Suppressor macrophage treated with lipopolysaccharide for 4 hours (primary cell): ENCODE measurements at places on chromosomes 6 and 20.

DNA sequence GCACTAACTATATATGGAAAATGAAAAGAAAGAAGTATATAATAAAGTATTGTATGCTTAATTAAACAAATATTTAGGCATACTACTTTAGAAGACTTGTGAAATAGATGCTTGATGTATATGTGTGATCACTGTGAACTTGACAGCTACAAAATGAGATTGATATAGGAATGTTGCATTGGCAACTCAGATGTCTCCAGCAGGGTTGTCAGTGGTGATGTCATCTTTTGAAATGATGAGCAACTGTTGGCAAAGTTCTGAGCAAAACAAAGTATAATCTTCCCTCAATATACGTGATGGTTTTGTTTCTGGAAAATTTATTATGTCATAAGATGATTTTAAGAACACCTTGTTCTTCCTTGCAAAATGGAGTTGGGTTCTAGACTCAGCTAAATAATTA lies 133.8 kb downstream of the ARID1B start:
- peak; percentile 39 for DNase-seq

- DNase-seq: peak; percentile 4
Observed at GRCh38 chr20:46507760-46508407, 5.5 kb downstream of the ZNF334 start.

- no peak for DNase-seq
Observed at GRCh38 chr20:62571669-62572344, 70.5 kb upstream of the SLCO4A1 start.

DNA sequence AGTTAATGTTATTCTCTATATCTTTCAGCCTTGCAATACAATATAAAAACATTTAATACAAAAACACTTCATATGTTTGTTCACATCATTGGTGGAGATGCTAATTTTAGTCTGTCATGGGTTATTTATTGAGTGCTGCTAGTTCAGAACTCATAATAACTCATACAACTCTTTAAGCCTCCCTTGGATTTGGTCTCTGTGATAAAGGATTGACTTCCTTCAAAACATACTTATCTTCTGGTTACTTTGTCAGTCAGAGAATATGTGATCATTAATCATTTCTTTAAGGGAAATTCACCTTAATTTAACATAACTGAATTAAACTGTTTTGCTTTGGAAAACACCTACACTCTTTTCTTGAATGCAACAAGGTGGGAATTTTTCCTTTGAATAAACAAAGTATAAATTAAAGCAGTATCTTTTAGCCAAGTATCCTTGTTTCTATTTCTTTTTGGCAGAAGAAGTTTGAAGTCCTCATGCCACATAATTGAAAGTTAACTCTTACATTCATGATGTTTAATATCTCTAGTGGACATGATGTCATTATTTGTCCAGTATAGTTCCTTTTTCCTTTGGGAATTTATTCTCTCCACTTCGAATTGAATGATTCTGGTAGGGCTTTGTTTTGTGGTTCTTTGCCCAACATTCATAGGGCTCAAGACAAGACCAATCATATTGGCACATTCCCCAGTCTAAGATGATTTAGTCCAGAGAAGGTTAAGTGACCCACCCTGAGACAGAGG lies 133.2 kb upstream of the CENPW start:
- no peak for DNase-seq

DNA sequence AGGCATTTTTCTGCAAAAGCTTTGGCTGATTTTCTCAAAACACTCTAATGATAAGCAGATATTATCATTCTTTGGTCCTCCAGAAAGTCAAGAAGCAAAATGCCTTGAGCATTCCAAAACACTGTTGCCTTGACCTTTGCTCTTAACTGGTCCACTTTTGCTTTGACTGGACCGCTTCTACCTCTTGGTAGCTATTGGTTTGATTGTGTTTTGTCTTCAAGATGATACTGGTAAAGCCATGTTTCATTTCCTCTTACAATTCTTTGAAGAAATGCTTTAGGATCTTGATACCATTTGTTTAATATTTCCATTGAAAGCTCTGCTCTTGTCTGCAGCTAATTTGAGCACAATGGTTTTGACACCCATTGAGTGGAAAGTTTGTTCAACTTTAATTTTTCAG lies 35.6 kb upstream of the SDHAF4 start:
- no peak for DNase-seq

- DNase-seq: no peak
Observed at GRCh38 chr6:130724089-130724488, 103.1 kb upstream of the SMLR1 start.

DNA sequence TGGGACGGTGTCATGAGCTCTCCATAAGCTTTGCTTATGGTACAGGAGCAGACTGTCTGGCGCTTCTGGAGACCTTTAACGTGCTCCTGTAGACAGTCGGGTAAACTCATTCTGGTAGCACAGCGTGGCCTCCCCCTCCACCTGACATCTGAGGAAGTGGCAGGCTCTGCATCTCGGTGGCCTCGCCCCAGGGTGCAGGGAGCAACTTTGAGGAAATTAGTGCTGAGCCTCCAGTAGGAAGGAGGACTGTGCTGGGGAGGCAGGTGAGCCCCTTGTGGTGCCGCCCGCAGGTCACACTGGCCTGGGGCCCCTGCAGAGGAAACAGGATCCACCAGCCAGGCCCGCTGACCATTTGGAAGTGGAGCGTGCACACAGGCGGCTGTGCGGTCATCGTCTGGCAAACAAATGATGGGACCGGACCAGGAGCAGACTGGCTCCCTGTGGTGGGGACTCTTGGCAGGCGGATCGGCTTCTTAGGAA lies 57.9 kb downstream of the SYNJ2 start:
- DNase-seq: no peak

- no peak for DNase-seq
Observed at GRCh38 chr6:23454080-23454976, 671.7 kb upstream of the NRSN1 start.

DNA sequence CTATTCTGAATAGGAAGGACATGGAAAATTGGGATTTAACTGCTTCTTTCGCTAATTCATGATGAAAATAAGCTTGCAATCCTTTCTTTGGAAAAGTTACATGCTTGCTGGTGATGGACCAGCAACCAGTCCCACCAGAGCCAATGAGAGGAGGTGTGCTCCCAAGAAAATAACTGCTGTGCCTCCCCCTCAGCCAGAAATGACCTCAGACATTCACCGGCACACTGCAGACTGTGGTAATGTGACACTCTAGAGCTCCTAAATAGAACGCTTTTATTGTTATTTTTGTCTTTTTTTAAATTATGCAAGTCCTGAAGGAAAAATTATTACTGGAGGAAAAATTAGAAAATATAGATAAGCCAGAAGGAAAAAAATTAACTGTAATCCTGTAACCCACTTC lies 2.6 kb downstream of the PYGB start:
- DNase-seq: no peak

GRCh38 chr6:34792605-34793500 lies 970 bp downstream of the BLTP3A start:
- DNase-seq: peak; percentile 96

DNA sequence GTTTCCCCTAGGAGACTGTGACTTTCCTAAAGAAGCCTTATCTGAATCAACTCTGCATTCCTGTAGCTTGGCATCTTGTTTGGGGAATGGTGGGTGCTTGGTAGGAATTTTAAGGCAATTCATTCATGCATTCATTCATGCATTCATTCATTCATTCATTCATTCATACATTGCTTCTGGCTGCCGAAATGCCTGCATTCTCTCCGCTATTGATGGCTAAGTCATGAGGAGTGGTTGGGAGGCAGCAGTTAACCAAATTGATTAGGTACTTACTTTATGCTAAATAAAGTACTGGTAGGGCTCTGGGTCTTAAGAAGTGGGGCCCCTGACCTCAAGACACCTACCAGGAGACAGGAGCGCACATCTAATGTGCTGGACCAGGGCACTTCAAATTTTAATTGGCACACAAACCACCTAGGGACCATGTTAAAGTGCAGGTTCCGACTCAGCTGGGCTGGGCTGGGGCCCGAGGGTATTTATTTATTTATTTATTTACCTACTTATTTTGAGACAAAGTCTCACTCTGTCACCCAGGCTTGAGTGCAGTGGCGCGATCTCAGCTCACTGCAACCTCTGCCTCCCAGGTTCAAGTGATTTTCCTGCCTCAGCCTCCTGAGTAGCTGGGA lies 127.6 kb downstream of the ANKRD60 start:
- no peak for DNase-seq

DNA sequence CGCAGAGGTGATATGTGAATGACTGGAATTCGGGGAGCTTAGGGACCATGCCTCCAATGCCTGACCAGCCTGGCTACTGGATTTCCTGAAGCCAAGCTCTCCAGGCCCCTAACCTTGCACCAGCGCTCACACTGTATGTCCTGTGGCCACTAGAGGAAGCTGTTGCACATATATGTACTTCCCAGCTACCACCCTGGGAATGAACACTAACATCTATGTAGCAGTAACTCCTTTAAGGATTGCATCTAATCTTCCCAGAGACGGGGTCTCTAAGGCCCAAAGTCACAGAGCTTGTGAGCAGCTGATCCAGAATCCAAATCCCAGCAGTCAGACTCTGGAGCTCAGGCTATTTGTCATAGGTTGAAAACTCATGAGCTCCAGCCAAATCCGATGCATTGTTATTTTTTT lies 20.4 kb upstream of the BPIFB1 start:
- peak; percentile 48 for DNase-seq

- no peak for DNase-seq
Observed at GRCh38 chr6:129030215-129030614, 147.3 kb downstream of the LAMA2 start.

DNA sequence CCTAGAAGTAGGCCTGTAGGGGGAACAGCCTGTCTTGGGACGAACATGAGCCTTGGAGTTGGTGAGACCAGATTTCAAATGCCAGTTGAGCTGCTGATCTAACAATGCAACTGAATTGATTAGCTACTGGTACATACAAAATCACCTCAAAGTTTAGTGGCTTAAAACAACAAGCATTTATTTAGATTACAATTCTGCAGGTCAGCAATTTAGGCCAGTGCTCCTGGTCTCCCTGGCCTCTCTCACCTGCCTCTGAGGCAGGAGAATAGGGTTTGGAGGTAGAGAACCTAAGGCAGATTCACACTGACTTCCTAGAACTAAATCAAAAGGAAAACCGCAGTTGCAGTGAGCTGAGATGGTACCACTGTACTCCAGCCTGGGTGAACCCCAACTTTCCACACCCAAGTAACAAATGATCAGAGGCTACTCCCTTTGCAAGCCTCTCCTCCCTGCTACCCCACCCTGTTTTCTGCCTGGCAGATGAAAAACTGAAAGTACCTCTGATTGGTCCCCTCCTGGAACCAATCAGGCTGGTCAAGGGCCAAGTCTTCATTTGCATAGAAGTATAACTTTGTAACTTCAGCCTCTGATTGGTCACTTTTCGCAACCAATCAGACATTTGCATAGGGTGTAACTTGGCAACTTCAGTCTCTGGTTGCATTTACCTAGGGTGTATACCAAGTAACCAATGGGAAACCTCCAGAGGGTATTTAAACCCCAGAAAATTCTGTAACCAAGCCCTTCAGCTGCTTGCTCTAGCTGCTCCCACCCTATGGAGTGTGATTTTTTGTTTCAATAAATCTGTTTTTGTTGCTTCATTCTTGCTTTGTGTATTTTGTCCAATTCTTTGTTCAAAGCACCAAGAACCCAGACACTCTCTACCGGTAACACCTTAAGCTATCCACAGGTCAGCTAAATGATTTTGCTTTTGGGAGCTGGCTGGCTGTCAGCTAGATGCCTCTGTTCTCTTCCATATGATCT lies 8.1 kb upstream of the UBR2 start:
- DNase-seq: no peak

DNA sequence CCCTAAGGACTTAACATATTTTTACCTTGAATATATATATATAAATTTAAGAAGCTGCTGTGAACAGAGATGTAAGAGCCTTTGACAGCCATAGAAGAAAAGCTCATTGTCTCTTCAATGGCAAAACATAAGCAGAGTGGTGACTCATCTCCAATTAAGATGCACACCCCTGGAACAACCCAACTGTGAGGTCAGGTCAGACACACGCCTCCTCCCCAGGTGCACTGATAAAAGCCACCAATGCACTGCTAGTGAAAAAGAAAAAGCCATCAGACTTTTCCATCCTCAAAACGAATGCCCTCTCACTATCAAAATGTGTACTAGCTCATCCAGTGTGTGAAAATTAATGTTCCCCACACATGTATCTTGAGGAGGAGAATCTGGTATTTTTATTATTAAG lies 100.1 kb downstream of the SMLR1 start:
- no peak for DNase-seq

DNA sequence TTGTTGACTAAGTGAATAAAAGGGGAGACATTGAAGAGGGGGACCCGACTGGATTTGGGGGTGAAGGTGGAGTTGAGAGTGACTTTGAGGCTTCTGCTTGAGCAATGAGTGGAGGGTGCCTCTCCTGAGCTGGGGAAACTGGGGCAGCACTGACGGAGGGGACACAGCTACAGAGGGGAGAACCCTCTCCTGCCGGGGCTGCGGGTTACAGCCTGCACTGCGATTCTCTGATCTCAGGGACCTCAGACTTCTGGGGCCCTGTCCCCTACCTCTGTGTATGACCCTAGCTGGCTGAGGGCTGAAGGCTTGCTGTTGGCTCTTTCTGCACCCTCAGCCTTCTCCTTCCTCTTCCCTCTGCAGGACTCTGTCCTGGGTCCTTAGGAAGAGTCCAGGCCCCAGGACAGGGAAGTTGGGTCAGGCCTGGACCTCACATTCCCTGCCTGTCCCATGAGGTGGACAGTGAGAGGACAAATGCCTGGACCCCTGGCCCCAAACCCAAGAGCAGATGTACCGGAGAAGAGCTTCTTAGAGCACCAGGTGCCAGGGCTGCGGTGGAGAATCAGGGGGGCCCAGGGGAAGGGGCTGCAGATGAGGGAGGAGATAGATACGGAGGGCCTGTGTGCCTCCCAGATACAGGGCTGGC lies 13.7 kb upstream of the FAM110A start:
- no peak for DNase-seq

GRCh38 chr20:19349879-19350278 lies 137.4 kb downstream of the SLC24A3 start:
- DNase-seq: no peak

DNA sequence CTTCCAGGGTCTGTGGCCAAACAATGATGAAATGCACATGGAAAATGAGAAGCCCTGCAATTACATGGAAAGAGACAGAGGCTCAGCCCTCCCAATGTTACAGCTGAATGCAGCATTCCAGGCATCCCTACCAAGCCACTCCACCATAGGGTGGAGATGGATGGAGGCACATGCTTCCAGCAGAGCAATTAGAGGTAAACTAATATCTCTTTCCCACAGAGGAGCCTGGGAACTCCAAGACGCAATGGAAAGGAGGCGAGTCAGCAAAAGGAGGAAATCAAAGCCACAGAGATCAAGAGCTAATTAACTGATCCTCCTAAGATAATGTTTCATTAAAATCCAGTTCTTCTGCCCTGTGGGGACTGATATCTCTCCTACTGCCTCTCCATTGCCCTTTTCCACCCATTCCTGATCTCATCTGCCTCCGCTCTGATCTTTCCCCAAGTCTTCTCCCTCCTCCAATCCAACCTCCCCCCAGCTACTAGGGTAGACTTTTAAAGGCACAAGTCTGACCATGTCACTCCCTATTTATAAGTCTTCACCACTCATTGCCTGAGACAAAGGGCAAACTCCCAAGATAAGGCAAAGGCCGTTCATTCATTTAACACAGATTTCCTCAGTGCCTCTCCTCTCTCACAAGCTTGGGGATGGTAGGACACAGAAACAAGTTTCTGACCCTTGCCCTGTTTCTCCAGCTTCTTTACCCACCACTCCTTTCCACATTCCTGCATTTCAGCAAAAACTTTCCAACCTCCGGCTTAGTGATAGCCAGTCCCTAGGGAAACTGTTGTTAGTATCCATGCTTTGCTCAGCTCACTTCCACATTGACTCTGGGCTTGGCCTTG lies 14.3 kb upstream of the KCNB1 start:
- DNase-seq: no peak

- DNase-seq: no peak
Observed at GRCh38 chr6:40020166-40020565, 85.9 kb upstream of the MOCS1 start.
